ENCODE measurements at places on chromosomes 12 and 14.

DNA sequence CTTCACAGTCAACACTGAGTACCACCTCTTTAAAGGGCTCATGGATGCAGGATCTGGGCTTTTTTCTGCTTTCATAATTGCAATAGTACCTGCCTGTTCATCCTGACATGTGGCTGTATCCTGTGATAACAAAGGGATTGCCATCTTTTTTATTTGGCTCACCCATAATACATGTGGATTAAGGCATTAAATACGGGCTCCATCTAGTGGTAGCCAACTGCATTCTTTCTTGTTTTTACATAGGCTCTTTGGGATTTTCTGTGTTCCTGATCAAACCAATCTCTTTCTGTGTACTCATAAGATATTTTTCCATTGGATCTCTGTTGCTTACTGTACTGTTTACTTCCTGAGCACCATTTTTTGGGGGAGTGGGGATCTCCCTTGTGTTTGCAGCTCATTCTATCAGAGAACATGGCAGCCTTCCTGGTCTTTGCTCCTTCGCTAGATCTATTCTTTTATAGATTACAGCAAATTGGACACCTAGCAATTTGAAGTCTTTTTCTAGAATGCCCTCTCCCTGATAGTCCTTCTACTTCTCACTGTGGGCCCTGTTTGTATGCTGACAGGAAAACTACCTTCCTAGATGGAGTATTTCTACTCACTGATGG is 723.4 kb upstream of the MDGA2 start:
- peak; percentile 11 for DNase-seq

DNA sequence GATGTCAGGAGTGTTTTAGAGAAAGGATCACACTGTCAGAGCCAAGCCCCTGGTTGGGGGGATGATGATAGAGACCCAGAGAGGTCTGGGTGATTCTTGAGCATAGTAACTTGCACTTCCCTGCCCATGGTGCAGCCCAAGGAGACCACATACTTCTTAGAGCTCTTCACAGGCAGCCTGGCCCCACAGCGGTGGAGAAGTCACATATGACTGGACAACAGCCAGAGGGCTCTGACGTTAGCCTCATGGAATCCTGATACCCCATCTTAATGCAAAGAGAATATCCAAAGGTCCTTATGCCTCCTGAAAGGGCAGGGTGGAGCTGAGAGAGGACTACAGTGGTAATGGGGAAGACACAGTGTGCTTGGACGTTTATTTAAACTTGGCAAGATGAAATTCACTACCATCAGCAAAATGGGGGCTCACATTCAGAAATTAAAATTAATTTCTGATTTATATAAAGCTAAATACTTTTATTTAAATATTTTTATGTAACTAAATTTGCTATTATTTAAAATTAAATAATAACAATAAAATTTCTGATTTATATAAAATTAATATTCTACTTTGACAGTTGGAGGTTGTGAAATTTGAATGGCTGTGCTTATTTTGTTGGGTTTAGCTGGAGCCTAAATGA is 131.3 kb downstream of the KTN1 start:
- no peak for DNase-seq

DNA sequence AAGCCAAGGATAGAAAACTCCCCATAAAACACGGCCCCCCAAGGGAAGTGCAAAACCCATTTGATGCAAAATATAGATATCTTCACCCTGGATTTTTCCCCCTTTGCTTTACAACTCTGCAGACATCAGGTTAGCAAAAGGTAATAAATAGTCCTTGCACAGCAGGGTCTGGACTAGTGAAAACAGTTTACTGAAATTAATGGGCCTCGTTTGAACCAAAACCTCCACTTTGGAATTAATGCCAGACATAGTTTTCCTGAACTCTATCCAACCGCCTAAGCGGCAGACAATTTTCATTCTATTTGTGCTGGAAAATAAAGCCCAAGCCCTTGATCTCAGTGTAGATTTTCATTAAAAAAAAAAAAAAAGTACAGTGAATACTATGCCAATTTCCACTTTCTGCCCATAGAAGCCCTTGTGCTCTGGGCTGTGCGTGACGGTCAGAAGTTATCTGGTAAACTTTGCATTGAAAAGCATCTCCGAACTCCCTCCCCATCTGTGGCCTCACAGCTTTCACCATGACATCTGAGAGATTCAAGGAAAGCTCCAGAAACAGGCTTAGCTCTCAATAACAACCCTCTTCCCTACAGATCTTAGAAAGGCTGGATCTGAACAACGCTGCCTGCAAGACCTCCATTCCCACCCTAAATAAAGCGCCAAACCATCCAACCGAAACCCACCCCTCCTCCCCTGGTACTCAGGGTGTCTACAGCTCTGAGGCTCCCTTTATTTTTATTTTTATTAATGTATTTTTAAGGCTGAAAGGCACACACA is 11.0 kb upstream of the IRF2BPL start:
- DNase-seq = no peak

GRCh38 chr14:101083564-101084435 is 180.3 kb upstream of the RTL1 start:
- DNase-seq = no peak

GRCh38 chr14:60862283-60862682 is 118.6 kb downstream of the TRMT5 start:
- no peak for DNase-seq

DNA sequence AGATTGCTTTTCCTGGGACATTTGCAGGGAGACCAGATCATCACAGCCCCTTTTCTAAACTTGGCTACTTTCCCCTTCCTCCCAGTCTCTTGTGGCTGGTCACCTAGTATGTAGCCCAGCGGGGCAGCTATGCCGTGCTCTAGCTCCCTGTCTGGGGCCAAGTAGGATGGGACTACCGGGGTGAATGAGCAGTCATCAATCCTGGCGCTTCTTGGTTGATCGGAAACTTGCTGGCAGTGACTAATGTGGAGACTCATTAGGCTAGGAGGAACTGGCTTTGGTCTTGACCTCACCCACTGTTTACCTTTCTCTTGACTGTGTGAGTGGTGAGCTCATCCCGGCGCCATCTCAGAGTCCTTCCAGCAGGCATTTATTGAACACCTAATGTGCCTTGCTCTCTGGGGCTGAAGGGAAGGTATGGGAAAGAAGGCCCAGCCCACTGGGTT is 15.9 kb downstream of the PLEKHG3 start:
- peak; percentile 91 for DNase-seq

- DNase-seq = no peak
Observed at GRCh38 chr12:110229409-110229808, 51.6 kb upstream of the ATP2A2 start.

DNA sequence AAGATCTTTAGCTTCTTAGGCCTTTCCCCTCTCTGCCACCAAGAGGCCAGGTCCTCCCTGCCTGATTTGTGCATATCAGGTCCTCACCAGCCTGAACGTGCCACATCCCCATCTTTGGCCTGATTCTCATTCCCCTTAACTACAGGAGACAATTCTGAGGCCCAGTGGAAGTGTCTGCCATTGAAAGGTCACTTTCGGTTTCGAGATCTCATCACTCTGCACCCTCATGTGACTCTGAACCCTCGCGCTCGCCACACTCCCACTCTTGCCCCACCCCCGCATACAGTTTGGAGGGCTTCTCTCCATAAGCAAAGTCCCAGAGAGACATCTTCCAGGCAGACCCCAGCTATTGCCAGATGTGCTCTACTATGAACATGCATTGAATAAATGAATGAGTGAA is 189.0 kb downstream of the NTF3 start:
- DNase-seq = no peak

DNA sequence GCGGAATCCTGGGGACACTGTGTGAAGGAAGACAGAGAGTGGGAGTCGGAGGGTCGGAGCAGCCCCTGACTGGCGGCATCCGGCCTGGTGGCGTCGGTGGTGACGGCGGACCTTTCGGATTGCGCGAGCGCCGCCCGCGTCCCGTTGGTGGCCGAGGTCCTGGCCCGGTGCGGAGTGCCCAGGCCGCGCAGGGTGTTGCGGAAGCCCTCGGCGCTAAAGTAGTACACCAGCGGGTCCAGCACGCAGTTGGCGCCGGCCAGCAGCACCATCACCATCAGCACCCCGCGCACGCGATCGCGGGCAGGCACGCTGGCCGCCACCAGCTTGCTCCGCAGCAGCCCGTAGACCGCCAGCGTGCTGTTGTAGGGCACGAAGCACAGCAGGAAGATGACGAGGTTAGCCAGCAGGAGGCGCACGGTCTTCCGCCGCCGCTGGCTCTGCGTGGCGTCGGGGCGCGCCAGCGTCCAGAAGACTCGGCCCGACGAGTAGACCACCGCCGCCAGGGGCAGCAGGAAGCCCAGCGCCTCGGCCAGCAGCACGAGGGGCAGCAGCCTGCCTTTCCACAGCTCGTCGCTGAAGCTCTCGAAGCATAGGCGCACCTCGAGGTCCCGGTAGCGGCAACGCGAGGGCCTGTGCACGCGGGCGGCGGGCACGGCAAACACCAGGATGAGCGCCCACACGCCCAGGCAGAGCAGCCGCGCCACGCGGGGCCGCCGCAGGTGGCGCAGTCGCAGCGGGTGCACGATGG is 13.1 kb upstream of the CHD4 start:
- no peak for DNase-seq

DNA sequence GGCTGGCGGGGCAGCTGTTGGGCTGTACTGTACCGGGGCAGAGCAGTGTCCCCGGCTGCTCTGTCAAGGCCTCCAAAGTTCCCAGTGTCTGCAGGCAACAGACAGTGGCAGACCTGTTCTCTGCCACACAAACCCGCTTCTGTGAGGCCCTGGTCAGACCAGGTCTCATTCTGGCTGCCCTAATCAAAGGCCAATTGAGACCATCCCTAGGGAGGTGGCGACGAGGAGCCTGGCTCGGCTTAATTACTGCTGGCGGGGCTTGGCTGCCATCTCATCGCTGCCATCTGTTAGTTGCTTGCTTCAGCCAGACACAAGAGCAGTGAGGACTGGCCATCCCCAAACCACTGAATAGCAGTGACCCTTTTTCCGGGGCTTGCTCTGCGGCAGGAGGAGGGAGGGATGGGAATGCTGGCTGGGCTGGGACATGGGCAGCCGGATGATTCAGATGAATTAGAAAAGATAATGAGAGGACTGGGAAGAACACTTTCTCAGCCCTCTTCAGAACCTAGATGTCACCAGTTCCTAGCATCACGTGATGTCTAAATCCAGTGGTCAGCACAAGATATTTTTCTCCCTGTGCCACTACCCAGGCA is 24.5 kb downstream of the ERG28 start:
- DNase-seq = no peak

DNA sequence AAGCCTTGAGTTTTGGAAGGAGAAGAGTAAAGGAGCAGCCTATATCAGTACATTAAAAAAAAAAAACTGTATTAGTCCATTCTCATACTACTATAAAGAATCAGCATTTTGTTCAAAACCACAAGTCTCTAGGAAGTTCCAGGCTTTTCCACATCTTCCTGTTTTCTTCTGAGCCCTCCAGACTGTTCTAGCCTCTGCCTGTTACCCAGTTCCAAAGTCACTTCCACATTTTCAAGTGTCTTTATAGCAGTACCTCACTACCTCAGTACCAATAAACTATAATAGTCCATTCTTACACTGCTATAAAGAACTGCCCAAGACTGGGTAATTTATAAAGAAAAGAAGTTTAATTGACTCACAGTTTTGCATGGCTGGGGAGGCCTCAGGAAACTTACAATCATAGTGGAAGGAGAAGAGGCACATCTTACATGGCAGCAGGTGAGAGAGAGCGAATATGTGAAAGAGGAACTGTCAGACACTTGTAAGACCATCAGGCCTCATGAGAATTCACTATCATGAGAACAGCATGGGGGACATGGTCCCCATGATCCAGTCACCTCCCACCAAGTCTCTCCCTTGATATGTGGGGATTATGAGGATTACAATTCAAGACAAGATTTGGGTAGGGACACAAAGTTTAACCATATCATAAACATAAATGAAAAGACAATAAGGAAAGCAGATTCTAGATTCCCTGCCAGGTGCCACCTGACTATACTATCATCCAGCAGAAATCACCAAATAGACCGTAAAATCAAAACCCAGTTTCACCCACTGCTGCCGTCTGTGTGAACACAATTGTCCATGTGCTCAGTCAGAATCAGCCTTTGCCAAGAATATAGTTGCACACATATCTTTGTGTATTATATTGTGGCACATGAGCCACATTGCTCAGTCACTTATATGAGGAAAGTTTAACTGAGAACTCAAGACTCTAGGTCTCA is 27.8 kb downstream of the TOGARAM1 start:
- DNase-seq = no peak

DNA sequence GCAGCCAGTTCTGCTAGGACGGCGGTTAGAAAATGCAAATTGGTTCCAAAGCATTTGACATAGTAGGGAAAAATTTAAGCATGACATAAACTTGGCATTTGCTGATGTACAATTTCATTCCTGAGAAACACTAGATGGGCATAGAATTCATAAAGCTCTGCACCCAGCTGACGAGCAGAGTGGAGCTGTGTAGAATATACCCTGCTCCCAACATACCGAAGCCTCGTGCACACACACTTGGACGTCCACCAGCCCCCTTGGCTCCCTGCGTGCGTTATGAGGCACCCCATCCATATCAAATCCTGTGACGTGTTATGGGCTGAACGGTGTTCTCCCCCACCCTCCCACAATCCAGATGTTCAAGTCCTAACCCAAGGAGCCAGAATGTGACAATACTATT is 65.4 kb downstream of the CLMN start:
- no peak for DNase-seq

- no peak for DNase-seq
Observed at GRCh38 chr12:102917026-102917787, at the start of gene PAH. TSS of gene PAH (minus strand) at chr12:102917244. CDS start at chr12:102917130, 114 bp downstream.

DNA sequence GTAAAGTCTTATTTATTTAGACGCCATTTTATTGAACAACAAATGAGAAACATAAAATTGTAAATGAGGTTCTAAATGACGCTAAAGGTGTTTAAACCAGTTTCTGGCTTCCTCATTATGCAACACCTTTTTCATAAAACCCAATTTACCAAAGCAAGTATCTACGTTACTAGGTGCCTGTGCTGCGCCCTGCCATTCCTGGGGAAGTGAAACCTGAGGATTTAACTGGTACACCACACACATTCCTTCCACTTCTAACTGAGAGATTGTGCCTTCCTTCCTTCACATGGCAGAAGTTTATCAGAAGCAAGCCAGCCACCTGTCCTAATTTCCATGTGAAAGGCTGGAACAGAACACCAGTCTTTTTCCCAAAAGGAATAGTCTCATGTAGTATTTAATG is 40.3 kb upstream of the GCH1 start:
- DNase-seq = no peak

DNA sequence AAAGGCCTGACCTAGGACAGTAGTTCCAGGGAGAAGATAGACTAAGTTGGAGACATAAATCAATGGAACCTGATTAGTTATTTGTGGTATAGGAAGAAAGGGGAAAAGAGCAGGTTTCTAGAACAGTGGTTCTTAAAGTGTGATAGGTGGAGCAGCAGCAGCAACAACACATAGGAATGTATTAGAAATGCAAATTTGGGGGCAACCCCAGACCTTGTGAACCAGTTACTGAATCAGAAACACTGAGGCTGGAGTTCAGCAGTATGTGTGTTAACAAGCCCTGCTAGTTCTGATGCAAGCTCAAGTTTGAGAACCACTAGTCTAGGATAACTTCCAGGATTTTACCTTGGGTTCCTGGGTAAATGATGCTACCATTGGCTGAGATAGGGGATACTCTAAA is 308.7 kb downstream of the EMP1 start:
- DNase-seq = no peak

GRCh38 chr12:8553088-8553627 is 12.5 kb upstream of the CLEC4E start:
- DNase-seq = no peak

Data from RCC 7860 (cell line).